Activated T-helper 2 cell treated with anti-CD3 and anti-CD28 coated beads, Interferon-gamma antibody, Interleukin-2, Interleukin-4, amounts not matched to agents 10 μg/mL and 5 μg/mL and 100 μg/mL, durations not matched to agents 14 hours and 24 hours and 36 hours (primary cell): ENCODE measurements at places on chromosomes 3 and 15. TPM values are rescaled to one million over a fixed set of nuclear protein-coding genes. Genes with fewer than 3 reads are reported as not detected.

The TLR9 gene
- 0.32 and 0.50 TPM in 2 replicates for total RNA-seq

The USP19 gene
- 47.9 and 54.8 TPM in 2 replicates for total RNA-seq

The KNG1 gene
- not detected in 2 replicates for total RNA-seq

The CCDC54 gene
- total RNA-seq = not detected in 2 replicates

The SLC27A2 gene
- 99.5 TPM in 2 replicates for total RNA-seq

The LCTL gene
- total RNA-seq = not detected in 2 replicates

The OXTR gene
- 0.90 and 1.5 TPM in 2 replicates for total RNA-seq

The KNL1 gene
- total RNA-seq = 30.6 and 30.8 TPM in 2 replicates

The POC1A gene
- total RNA-seq = 20.4 and 22.2 TPM in 2 replicates

DNA sequence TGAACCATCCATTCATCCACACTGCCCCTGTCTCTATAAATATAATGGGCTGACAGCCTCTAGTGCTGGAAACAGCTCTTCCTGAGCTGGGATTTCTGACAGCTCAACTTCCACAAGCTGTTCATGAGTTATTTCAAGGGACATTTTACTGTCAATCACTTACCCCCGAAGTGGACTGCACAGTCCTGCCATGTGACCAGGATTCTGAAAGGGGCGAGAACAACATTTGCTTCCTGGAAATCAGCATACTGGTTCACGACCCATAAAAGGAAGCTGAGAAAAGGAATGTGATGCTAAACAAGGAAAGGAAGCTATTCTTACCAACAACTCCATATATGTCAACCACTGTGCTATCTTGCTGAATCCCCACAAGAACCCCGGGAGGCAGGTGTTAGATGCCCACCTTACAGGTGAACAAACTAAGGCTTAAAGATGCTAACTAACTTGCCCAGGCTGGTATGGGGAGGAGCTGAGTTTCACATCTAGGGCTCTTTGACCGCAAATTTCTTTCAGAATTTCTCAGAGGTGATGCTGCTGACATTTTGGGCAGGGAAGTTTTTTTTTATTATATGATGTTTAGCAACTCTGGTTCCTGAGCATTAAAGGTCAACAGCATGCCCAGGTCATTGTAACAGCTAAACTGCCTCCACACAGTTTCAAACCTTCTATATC lies 16.5 kb upstream of the REC114 start:
- H3K27ac ChIP-seq = no peak overlapping the region
- DNase-seq = no peak
- no peak overlapping the region for H3K4me3 ChIP-seq
- peaks cover 14% of the 10 kb centered on the region for H3K27me3 ChIP-seq

DNA sequence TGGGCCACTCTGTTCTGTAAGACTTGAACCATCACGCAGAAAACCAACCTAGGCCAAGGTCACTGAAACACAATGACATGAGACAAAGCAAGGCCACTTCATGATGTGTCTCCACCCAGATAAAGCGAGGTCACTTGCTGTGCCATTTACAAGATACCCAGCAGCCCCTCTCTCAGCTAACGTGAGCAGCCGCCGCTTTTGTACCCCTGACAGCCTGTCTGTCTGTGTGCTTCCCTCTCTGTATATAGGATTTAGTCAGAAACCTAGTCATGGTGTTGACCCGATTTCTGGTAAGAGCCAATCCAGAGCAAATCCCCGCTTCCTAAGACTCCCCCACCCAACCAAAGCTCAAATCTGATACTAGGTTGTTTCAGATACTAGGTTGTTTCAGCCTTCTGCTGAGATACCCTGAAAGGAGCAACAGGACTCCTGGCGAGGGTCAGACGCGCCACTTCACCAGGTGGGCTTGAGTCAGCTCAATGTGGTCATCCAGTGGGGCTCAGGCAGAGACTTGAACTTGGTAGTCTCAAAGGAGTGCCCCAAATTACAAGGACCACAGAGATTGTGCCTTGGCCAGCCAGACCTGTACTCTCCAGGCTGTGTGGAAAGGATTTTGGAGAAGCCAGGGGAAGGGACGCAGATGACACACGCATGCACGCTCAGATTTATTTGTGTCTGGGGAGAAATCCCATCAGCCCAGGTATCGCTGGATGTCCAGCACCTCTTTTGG lies 3.1 kb upstream of the ZXDC start:
- no peak for DNase-seq
- no peak overlapping the region for H3K27ac ChIP-seq
- H3K4me1 ChIP-seq = peaks cover 8% of the 10 kb centered on the region
- peaks cover 5% of the 10 kb centered on the region for H3K36me3 ChIP-seq
- no peak overlapping the region for H3K4me3 ChIP-seq
- H3K27me3 ChIP-seq = no peaks in the 10 kb centered on the region

- H3K4me3 ChIP-seq = no peak overlapping the region
- H3K27ac ChIP-seq = no peak overlapping the region
- H3K4me1 ChIP-seq = peaks cover 9% of the 10 kb centered on the region
- DNase-seq = no peak
- no peaks in the 10 kb centered on the region for H3K27me3 ChIP-seq
- no peaks in the 10 kb centered on the region for H3K36me3 ChIP-seq
These were observed 68.7 kb downstream of the SLTM start for GRCh38 chr15:58864602-58865424.

GRCh38 chr15:74777769-74778598 lies 3.9 kb upstream of the CSK start:
- H3K36me3 ChIP-seq = peaks cover 4% of the 10 kb centered on the region
- H3K4me3 ChIP-seq = peak overlapping the region; percentile 42
- DNase-seq = no peak
- peaks cover 74% of the 10 kb centered on the region for H3K4me1 ChIP-seq
- H3K27me3 ChIP-seq = no peaks in the 10 kb centered on the region

- no peaks in the 10 kb centered on the region for H3K4me1 ChIP-seq
- no peak overlapping the region for H3K27ac ChIP-seq
- DNase-seq = no peak
These were observed 28.2 kb downstream of the FAH start for GRCh38 chr15:80180986-80181385.

DNA sequence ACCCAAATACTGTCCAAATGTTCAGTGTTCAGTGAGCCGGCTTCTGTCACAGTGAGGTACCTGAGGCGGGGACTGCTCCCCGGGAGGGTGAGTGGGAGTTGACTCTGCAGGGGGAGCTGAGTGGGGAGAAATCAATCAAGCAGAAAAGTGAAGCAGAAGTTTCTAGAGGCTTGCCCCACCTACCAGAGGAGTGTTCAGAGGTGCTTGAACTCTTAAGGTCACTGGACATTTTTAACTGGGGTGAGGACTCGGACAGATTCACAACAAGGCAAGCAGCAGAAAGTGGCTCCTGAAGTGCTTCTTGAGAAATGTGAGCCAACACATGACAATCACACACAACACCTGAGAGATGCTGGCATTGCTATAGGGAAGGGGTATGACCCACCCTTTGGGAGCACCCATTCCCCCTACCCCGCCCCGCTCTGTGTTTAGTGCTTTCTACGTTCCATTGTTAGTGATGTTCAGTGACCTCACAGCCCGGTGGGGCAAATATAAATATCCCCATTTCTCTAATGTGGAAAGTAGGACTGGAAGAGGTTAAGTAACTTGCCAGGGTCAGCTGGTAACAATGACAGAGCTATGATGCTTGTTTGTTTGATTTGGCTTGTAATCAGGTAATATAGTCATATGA lies 48.6 kb upstream of the AKAP13 start:
- no peaks in the 10 kb centered on the region for H3K36me3 ChIP-seq
- H3K4me1 ChIP-seq = peaks cover 48% of the 10 kb centered on the region
- H3K4me3 ChIP-seq = peak overlapping the region; percentile 91
- no peak for DNase-seq
- H3K27ac ChIP-seq = peak overlapping the region; percentile 96
- no peaks in the 10 kb centered on the region for H3K27me3 ChIP-seq

GRCh38 chr15:81161160-81161673 lies 27.1 kb downstream of the CFAP161 start:
- peaks cover 2% of the 10 kb centered on the region for H3K27me3 ChIP-seq
- no peak overlapping the region for H3K4me3 ChIP-seq
- peaks cover 23% of the 10 kb centered on the region for H3K4me1 ChIP-seq

GRCh38 chr3:160379628-160380214 lies 19.3 kb downstream of the IFT80 start:
- H3K36me3 ChIP-seq = peaks cover 30% of the 10 kb centered on the region
- H3K4me1 ChIP-seq = peaks cover 12% of the 10 kb centered on the region
- no peak overlapping the region for H3K4me3 ChIP-seq
- no peak for DNase-seq
- no peaks in the 10 kb centered on the region for H3K27me3 ChIP-seq

GRCh38 chr3:122727294-122727693 lies 46.7 kb downstream of the PARP14 start:
- H3K27me3 ChIP-seq = no peaks in the 10 kb centered on the region
- H3K4me1 ChIP-seq = no peaks in the 10 kb centered on the region
- no peak overlapping the region for H3K4me3 ChIP-seq
- DNase-seq = no peak

GRCh38 chr15:73845907-73846306 lies 27.5 kb upstream of the TBC1D21 start:
- H3K4me3 ChIP-seq = no peak overlapping the region
- peaks cover 3% of the 10 kb centered on the region for H3K27me3 ChIP-seq
- H3K4me1 ChIP-seq = no peaks in the 10 kb centered on the region
- no peak for DNase-seq

- H3K4me3 ChIP-seq = no peak overlapping the region
- H3K27me3 ChIP-seq = peaks cover 12% of the 10 kb centered on the region
- no peak for DNase-seq
- H3K36me3 ChIP-seq = no peaks in the 10 kb centered on the region
- no peak overlapping the region for H3K27ac ChIP-seq
These were observed 339.7 kb downstream of the MECOM start for GRCh38 chr3:169323578-169324451.

DNA sequence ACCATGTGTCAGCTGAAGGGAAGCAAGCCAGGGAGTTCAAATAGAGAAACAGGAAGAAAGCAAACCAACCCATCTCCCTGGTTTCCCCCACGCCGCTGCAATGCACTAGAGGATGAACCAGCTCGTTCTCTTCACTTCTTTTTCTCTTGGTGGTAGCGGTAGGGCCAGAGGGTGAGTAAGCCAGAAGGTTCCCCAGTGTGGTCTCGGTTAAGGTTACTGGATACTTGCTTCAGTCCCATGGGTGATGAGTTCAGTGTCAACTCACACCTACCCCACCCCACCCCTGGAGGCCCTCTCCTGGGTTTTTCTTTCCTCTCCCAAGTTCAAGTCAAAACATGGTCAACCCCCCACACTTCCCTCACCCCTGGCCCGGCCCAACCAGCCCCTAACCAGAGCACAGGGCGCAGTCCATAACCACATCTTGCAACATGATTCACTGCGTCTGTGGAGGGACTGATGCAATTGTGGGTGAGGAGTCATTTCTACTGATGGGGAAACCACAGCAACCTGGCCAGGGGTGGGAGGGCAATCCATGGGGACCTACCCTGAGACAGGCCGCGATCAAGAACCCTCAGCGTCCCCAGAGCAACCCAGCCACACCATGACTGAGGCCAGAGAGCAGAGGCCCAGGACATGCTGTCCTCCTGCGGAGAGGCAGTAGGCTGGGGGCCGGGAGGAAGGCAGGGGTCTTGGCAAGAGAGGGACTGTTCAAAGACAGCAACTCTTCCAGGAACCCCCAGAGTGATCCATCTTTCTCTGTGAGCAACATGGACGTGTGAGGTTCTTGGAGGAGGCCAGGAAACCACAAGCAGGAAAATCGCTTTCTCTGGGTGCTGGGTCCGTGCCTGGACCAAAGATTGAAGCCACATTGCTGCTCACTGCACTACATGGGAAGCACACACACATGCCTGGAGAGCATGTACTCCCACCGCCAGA lies 276.6 kb downstream of the UACA start:
- no peaks in the 10 kb centered on the region for H3K36me3 ChIP-seq
- H3K4me1 ChIP-seq = peaks cover 58% of the 10 kb centered on the region
- H3K4me3 ChIP-seq = peak overlapping the region; percentile 33
- peak overlapping the region; percentile 75 for H3K27ac ChIP-seq
- H3K27me3 ChIP-seq = peaks cover 53% of the 10 kb centered on the region

DNA sequence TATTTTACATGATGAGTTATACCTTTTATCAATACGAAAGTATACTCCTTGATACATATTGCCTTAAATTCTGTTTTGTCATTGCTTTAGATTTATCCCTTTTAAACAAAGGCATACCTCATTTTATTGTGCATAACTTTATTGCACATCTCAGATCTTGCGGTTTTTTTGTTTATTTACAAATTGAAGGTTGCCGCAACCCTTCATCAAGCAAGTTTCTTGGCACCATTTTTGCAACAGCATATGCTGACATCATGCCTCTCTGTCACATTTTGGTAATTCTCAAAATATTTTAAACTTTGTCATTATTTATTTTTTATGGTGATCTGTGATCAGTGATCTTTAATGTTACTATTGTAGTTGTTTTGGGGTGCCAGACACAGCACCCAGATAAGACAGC lies 20.9 kb downstream of the SNRK start:
- peaks cover 85% of the 10 kb centered on the region for H3K36me3 ChIP-seq
- H3K4me1 ChIP-seq = peaks cover 62% of the 10 kb centered on the region
- DNase-seq = no peak
- no peak overlapping the region for H3K27ac ChIP-seq

- H3K27me3 ChIP-seq = peaks cover 4% of the 10 kb centered on the region
- H3K36me3 ChIP-seq = no peaks in the 10 kb centered on the region
- DNase-seq = no peak
- no peaks in the 10 kb centered on the region for H3K4me1 ChIP-seq
These were observed 18.9 kb downstream of the SCN5A start for GRCh38 chr3:38630606-38631005.

GRCh38 chr3:106809623-106810299 lies 567.5 kb upstream of the CCDC54 start:
- H3K4me1 ChIP-seq = no peaks in the 10 kb centered on the region
- H3K36me3 ChIP-seq = no peaks in the 10 kb centered on the region
- no peak for DNase-seq
- H3K4me3 ChIP-seq = no peak overlapping the region

DNA sequence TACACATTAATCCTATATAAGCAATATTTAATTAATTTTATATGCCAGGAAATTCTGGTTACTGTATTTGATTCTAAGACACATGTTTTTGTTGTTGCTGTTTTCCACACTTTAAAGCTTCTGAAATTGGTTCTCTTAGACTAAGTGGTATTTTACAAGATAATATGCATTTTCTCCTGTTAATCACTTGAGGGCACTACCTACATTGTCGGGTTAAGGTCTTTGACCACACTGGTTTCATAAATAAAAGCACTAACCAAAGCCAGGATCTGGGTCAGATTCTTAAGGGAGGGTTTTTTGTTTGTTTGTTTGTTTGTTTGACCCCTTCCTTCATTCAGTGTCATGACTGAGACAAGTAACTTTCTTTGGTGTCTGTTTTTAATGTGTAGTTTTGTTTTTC lies 590.2 kb downstream of the RBMS3 start:
- H3K27me3 ChIP-seq = no peaks in the 10 kb centered on the region
- no peaks in the 10 kb centered on the region for H3K4me1 ChIP-seq

- no peak overlapping the region for H3K4me3 ChIP-seq
- no peak overlapping the region for H3K27ac ChIP-seq
- no peaks in the 10 kb centered on the region for H3K36me3 ChIP-seq
- H3K27me3 ChIP-seq = peaks cover 13% of the 10 kb centered on the region
- peaks cover 21% of the 10 kb centered on the region for H3K4me1 ChIP-seq
- DNase-seq = no peak
These were observed 29.4 kb downstream of the CD200R1L start for GRCh38 chr3:112817271-112817670.

DNA sequence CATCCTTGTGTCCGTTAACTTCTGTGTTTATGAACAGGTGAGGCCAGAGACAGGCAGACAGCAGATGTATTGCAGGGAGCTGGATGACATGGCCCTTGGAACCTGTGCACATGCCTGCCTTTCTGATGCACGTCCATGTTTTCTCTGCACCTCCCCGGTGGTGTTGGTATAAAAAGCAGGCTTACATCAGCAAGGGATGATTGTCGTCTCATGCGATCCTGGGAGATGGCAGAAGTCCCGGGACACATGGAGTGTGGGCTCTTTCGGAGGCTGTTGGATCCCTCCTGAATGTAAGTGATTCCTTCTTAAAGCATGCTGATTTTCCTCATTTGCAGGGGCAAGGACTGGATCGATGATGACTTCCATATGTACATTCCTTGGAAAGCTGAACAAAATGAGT lies 134.8 kb downstream of the SNRPN start:
- DNase-seq = no peak
- H3K27me3 ChIP-seq = no peaks in the 10 kb centered on the region
- H3K36me3 ChIP-seq = peaks cover 82% of the 10 kb centered on the region
- no peak overlapping the region for H3K27ac ChIP-seq
